ENCODE measurements at places on chromosomes 12 and 14.

DNA sequence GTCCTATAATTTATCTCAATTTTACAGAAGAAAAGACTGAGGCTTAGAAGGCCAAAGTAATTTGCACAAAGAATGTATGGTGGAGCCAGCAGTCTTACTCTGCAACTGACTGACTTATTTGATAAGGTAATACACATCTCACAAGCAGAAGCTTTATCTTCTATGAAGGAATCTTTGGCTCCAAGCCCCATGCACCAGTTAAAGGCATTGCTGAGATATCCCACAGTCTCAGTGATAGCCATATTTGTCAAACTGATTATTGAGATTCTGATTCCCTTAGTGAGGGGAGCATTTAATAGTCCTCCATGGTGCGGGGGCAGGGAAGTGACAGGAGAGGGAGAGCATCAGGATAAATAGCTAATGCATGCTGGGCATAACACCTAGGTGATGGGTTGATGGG is 60.4 kb upstream of the GRIP1 start:
- DNase-seq: no peak

DNA sequence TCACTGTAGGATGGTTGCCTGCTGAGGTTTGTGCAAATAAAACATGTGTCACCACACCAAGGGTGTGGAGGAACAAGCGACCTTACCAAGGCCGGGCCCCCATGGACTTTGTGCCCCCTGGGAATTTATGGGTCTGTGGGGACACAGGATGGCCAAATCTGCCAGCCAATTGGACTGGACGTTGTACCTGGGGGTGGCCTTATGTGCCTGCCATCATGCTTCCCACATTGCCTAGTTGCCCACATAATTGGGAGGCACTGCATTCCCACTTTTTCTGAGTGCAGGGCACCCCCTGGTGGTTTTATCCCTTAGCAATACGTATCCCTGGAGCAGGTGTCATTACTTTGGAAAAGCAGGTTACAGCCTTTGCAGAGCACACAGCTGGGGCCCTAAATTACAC is 92.6 kb upstream of the TMPO start:
- no peak for DNase-seq

- DNase-seq: no peak
Measured at GRCh38 chr12:2264651-2265232, 212.0 kb downstream of the CACNA1C start.

- DNase-seq: no peak
Measured at GRCh38 chr12:3148366-3149000, 71.3 kb downstream of the TSPAN9 start.

DNA sequence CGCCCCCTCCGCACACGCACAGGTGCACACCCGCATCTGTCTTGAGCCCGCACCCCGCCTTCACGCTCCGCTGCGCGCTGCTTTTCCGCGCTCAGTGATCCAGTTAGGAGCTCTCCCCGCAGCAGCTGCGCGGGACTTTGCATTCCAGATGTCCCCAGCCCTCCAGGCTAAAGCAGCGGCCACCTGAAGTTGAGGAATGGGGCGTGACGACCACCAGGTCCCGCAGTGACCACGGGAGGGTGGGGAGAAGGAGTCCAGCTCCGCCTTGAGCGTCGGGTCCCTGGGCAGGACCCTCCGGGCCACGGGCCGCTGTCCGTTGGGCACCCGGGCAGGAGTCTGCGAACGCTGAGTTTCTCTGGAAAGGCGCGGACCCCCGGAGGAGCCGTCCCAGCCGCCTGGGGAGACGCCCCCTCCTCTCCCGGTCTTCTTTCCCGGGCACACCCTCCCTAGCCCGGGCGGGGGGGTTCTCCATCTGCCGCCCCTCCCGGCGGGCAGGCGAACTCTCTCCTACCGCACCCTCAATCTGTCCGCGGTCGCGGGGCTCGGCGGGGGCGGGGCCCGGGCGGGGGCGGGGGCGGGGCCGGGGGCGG is 334 bp upstream of the TMEM132C start:
- DNase-seq: no peak

DNA sequence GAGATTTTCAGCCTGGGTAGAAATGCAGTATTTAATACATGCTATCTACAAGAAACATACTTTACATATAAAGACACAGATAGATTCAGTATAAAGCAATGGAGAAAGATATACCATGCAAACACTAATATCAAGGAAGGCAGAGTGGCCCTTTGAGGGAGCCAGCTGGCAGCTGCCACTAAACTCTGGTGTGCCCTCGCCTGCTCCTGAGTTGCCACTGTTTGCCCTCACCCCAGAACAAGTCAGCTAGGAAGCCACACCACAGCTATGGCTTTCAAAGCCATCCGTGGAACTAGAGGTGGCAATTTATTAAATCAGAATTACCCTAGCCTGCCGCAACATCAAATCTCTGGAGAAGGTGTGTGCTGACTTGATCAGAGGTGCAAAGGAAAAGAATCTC is 18.3 kb downstream of the PXN start:
- no peak for DNase-seq

DNA sequence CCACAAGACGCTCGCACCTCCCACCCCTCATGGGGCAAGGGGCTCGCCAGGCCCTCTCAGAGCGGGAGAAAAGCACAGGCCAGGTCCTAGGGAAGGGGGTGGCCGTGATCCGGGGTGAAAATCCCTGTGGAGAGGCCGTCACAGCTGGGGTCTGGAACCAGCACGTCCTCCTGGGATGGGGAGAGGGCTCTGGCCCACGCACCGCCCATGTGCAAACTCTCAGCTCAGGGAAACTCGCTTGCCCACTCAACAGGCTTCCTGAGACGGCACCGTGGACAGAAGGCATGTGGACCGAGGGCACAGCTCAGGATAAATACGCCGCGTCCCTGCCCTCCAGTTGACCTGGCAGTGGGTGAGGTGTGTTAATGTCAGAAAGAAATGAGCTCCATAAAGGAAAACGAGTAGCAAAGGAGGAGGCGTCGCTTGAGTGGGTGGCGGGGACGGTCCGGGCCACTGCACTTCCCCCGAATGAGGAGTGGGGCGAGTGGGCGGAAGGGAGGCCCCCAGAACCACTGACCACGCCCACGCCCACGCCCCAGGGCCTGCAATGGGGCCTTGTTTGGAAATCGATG is 57.6 kb upstream of the GALNT9 start:
- DNase-seq: no peak

- no peak for DNase-seq
Measured at GRCh38 chr14:69637503-69638031, 26.2 kb downstream of the SUSD6 start.

- DNase-seq: no peak
Measured at GRCh38 chr12:101889211-101889752, 11.9 kb downstream of the DRAM1 start.

DNA sequence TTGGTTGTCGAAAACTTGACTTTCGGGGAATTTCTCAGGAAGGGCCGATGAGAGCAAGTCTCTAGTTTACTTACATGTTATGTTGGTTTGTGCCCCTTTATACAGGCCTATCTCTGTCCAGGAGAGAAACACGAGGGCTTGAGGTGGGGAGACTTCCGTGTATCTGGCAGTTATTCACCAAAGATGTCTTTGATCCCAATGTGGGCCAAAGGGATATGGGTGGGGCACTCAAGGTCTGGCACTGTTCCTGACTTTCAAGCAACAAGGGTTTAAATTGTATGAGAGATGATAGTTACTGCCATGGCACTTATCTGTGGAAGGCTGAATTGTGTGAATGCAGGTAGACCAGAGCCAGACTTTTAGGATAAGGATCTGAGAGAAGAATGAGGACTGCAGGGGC is 137.2 kb upstream of the DHRS4 start:
- DNase-seq: no peak

DNA sequence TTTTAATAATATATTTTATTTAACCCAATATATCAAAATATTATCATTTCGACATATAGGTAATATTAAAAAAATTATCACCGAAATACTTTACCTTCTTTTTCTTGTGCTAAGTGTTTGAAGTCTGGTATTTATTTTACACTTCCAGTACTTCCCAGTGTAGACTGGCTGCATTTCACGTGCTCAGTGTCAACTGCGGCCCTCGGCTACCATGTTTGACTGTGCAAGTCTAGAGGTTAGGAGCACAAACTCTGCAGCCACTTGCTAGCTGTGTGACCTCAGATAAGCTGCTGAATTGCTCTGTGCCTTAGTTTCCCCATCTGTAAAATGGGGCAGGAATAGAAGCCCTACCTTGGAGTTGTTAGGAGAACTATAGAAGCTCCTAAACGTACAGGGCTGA is 42.3 kb upstream of the ESRRB start:
- DNase-seq: no peak

DNA sequence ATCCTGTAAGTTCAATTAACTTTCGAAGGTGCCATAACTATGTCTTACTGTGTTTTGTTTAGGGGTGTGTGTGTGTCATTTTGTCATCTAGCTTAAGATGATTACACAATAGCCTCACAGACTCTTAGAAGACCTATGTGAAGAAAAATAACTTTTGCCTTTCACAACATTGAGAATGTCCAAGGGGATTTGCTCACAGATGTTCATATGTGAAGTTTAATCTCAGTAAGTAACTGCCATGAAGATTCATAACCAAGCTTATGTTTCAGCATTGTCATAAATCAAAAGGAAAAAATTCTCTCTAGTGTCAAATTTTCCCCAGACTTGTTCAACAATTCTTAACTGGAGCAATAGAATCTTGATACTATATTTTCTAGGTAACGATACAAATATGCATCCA is 226.1 kb upstream of the PRKD1 start:
- DNase-seq: no peak

- no peak for DNase-seq
Measured at GRCh38 chr12:52916216-52916615, 11.3 kb upstream of the KRT8 start.

DNA sequence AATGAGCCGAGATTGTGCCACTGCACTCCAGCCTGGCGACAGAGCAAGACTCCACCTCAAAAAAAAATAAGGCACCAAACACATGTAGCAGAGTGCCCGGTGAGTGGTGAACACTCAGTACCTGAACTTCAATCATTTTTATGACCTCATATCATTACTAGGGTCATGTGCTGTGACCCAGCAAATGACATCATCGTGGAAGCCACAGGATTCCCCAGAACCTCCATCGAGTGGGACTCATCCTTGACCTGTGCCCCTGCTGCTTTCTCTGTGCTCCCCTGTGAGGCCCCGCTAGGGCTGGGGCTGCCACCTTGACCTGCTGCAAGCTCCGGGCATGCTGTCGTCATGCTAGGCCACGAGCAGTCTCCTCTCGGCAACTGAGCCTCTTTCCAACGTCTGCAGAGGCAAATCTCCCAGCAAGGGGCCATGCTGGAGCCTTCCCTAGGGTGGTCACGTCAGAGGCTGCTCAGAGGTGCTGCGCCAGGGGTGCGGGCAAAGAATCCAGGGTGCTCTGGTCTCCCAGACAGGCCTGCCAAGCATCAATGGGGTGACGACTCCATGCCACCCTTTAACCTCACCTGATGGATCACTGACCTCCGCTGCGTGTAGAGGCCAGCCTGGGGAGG is 18.5 kb downstream of the GLTP start:
- DNase-seq: no peak

Measured in NCI-H1048 (cell line).